ENCODE measurements at places on chromosomes 12 and 14.

GRCh38 chr12:123533672-123534643, at the start of gene RILPL1:
Gene RILPL1, minus strand, starts transcription at chr12:123533719. Its CDS starts 237 bp downstream, at chr12:123533482.
- DNase-seq, result peak; percentile 26

- no peak for DNase-seq
These were observed 25.1 kb downstream of the SLC4A8 start for GRCh38 chr12:51449580-51450246.

- DNase-seq, result no peak
These were observed 287.3 kb downstream of the AEBP2 start for GRCh38 chr12:19726592-19726991.

- DNase-seq, result no peak
These were observed 56.3 kb upstream of the SLC8A3 start for GRCh38 chr14:70245026-70245425.

- DNase-seq, result no peak
These were observed 84.6 kb upstream of the PTPRB start for GRCh38 chr12:70721656-70722357.

- peak; percentile 16 for DNase-seq
These were observed 45.3 kb upstream of the ANO6 start for GRCh38 chr12:45170456-45171042.

DNA sequence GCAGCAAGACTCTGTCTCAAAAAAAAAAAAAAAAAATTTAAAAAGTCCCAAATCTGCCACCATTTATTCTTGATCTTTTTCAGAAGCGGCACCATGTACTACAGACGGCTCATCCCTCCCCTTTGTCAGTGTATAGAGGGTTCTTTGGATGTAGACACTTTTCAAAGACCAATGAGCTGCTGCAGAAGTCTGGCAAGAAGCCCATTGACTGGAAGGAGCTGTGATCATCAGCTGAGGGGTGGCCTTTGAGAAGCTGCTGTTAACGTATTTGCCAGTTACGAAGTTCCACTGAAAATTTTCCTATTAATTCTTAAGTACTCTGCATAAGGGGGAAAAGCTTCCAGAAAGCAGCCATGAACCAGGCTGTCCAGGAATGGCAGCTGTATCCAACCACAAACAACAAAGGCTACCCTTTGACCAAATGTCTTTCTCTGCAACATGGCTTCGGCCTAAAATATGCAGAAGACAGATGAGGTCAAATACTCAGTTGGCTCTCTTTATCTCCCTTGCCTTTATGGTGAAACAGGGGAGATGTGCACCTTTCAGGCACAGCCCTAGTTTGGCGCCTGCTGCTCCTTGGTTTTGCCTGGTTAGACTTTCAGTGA, 6.5 kb upstream of the ACACB start:
- no peak for DNase-seq

DNA sequence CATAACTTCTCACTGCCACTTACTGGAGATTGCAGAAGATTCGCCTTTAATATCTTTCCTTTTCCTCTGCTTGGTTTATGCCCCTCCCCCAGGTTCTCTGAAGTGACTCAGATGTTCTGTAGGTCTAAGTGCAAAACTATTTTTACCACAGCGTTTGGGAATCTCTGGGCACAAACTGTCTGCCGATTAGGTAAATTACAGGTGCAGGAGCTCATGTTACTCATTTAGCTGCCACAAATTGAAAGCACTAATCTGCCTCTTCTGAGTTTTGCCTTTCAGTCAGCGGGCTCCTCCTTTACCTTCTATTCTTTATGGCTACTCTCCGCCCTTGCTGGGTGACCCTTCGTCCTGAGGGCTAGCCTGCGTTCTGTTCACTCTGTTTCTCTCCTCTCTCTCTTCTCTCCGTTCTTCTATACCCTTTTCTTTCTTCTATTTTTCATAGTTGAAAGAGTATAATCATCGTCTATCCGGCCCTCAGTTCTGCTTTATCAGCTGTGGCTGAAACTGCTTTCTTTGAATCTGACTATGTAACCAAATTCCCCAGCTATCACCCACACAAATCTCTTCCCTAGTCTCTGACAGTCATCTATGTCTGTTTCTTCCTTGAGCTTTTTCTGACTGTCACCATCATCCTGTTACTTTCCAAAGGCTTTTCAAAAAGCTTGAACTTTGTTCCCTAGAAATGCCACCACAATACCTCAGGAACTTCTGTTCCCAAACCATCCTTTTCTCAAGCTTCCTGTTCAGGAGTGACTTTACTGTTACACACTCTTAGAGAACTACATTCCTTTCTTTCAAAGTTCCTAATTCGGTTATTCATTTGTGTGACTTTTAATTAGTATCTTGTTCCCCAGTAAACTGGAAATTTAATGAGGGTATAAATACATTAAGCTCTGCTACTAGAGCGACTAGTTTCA, 4.3 kb upstream of the MYF6 start:
- peak; percentile 89 for DNase-seq

DNA sequence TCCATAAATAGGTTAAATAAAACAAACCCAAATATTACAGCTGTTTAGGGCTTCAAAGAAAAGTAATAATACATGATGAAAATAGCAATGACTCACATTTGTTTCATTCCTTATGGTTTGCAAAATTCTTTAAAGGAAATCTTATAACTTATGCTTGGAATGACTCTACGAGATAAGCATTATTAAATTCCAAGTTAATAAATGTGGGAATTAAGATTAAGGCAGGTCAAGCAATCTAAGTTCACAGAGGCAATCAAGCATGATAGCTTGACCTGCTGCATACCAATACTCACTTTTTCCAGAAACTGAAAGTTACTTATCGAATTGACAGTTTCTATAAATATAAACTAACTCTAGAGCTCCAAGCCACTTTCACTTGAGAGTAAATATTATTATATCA, 1002.9 kb upstream of the SEL1L start:
- no peak for DNase-seq

GRCh38 chr12:93978553-93978952, 169.8 kb upstream of the PLXNC1 start:
- no peak for DNase-seq

GRCh38 chr14:32703183-32703621, 235.5 kb upstream of the NPAS3 start:
- no peak for DNase-seq

DNA sequence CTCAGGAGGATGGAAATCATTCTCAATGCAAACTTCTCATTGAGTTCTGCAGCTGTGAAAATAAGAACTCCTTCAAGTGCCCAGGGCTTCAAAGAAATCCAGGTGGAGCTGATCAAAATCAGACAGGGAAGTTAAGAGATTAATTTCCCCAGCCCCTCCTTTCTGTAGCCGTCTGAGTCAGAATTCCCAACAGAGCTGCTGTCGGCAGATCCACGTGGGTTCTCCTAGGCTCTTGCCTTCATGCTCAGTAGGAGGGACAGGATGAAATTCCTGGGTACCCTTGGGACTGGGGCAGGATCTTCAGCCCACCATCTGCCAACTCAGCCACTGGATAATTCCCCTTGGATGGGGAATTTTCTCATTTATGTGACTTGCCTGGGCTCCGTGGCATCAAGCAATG, 13.3 kb downstream of the TGFB3 start:
- no peak for DNase-seq

DNA sequence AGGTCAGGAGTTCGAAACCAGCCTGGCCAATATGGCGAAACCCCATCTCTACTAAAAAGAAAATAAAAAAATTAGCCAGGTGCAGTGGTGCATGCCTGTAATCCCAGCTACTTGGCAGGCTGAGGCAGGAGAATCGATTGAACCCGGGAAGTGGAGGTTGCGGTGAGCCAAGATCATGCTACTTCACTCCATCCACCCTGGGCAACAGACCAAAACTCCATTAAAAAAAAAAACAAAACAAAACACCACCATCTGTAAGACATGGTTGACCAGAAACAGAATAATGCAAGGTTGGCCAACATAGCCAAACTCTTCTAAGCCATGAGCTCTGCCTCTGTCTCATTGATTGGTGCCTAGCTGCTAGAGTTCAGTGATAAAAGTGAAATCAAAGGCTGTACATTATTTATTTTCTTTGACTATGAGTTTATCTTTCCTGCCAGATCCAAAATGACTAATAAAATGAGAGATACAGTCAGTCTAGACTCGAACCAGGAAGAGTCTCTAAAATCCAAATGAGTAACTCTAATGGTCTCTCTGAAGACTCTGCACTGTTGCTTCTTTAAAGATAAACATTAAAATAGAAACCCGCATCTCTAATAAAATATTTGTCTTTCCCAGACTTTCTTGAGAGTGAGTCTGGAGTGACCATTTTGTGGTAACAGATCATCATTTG, 404.7 kb downstream of the DAD1 start:
- no peak for DNase-seq

DNA sequence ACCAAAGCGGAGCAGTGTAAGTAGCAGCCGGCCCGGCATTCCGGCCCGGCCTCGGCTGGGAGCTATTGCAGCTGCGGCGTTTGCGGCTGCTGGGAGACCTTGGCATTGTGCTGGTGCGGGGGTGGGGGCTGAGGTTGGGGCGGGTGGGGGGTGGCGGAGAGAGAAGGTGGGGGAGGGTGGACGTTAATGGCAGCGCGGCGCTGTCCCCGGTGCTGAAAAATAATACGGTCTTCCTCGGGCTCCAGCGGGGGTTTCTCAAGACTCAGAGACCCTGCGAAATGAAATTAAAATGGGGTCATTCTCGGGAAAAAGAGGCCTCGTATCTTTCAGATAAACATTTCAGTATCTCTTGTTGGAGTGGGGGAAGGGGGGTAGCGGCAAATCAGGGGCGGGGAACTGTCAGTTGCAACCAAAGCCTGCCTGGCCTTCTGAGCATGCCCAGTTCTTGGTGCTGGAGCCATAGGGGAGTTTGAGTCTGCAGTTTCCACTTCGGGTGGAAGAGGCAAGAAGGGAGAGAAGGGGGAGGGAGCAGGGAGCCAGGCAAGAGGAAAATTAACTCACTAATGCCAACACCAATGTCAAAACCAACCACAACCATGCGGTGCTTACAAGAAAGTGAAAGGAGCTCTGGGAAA, 414 bp downstream of the UNC79 start:
- DNase-seq, result peak; percentile 87

DNA sequence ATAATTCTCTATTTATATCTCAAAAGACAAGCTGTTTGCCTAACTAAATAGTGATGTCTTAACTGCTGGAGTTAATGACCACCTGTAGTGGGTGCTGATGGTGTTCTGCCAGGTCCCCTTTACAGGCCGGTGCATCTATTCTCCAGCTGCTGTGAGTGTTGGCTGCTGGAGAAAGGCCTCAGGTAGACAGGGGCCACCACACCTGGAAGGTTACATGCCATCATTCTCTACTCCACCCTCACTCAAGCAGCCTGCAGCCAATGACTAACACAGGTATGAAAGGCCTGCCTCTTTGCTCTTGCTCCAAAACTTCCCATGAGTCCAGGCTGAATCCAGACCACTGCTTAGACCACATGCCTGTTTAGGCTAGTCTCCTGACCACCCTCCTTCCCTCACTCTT, 73.9 kb downstream of the RPS6KA5 start:
- no peak for DNase-seq

GRCh38 chr12:121918679-121919038, 267 bp downstream of the CFAP251 start:
- DNase-seq, result no peak

- DNase-seq, result no peak
These were observed 975.1 kb downstream of the AACS start for GRCh38 chr12:126040307-126040706.

DNA sequence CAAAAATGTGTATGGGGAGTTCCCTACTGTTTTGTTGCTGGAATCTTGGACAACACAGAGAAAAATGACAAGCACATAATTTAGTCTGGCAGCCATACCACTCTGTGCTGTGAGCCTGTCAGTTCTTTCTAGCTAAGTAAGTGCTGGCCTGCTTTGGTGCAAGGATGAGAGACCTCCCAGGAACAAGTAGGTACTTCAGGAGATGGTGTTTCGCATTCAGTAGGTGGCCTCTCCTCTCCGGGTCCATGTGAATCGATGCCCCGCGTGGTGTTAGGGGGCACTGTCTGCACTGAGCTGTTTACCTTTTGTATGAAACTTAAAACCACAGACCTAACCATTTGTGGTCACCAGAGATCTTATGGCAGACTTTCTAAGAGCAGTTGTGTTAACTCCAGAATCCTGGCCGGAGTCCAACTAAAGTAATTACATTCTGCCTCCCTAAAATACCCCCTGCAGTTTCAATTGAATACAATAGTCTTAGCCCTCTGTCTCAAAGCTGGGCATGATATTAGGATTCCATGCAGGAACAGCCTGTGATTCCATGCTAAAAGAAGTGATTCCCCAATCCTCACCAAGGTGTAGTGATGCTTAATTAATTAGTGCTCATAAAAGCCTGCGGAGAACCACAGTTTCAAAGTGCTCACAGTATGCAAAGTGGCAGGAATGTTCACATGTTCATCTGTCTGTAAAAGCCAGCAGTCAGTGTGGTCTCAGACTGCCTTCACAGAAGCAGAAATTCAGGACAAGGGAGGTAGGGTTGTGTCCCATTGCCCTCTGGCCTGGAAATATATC, 64.2 kb downstream of the LLPH start:
- DNase-seq, result no peak

DNA sequence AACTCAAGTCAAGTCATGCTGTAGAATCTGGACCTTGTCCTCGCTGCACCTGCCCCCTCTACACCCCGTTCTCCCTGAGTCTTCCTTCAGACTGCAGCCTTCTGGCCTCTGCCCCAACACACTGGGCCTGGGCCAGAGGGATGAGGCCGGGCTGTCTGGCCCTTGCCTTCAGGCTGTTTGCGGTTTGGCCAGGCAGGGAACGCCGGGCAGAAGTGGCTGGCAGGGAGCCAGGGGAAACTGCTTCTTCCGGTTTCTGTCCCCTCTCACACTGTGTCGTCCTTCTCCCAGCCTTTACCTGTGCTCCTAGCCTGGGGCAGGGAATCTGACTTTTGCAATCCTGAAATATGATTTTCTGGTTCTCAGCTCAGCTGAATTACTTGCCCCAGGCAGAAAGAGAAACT, 13.5 kb downstream of the DGLUCY start:
- no peak for DNase-seq

DNA sequence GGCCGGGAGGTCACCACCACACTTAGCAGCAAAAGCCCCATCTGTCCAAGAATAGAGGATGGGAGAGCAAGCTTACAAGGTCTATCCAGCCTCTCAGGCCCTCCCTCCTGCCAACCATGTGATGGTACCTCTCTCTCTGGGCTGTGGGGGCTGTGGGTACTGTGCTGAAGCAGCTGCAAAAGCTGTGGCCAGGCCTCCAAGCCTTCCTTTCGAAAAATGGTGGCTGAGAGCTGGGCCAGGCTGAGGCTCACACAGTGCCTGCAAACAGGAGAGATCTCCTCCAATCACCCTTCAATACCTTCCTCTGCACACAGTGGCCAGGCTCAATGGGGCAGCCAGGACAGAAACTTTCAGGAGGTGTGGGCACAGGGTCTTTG, 1.1 kb downstream of the IPO4 start:
- no peak for DNase-seq

GRCh38 chr14:67423424-67423823, 11.5 kb upstream of the PLEK2 start:
- no peak for DNase-seq

DNA sequence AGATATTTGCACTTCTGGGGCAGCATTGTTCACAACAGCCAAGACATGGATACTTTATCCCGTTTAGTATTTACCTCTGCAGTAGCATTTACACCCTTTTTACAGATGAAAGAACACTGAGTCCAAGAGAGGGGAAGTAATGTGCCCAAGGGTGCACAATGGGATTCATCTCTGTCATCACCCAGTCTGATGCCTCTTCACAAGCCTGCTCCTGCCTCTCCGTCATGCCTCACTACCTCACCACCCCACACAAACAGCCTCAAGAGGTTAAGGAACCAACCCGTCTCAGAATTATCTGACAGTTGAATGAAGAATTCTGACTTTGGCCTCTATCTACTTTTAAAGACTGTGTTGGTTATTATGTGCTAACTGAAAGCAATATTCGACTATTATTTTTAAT, 368.4 kb downstream of the ATP23 start:
- DNase-seq, result no peak

GRCh38 chr12:107554941-107555340, 130.7 kb upstream of the PWP1 start:
- DNase-seq, result no peak
